Activated CD8-positive, alpha-beta memory T cell treated with anti-CD3 and anti-CD28 coated beads, Interleukin-2, amount 50 U/mL, for 48 hours (primary cell): ENCODE measurements at places on chromosomes 2 and 18.
A peak's percentile ranks its signal among the peaks of the same experiment; 100 is the strongest.

- no peak for DNase-seq
These were observed 12.8 kb downstream of the ASIC4 start for GRCh38 chr2:219527076-219527394.

DNA sequence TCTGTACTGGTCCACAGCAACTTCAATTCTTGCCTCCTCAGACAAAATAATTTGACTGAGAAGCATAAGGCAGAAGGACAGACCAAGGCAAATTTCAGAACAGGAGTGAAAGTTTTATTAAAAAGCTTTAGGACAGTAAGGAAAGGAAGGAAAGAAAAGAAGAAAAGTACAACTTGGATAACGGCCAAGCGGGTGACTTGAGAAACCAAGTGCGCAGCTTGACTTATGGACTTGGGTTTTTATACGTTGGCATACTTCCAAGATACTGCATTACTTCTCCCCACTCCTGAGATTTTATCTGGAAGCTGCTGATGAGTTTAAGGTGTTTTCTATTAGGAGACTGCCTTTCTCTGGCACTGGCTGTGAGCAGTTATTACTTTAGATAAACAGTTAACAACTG is 64.7 kb downstream of the CCDC178 start:
- DNase-seq = no peak

- no peak for DNase-seq
These were observed 298.8 kb upstream of the GCFC2 start for GRCh38 chr2:76009484-76009883.

DNA sequence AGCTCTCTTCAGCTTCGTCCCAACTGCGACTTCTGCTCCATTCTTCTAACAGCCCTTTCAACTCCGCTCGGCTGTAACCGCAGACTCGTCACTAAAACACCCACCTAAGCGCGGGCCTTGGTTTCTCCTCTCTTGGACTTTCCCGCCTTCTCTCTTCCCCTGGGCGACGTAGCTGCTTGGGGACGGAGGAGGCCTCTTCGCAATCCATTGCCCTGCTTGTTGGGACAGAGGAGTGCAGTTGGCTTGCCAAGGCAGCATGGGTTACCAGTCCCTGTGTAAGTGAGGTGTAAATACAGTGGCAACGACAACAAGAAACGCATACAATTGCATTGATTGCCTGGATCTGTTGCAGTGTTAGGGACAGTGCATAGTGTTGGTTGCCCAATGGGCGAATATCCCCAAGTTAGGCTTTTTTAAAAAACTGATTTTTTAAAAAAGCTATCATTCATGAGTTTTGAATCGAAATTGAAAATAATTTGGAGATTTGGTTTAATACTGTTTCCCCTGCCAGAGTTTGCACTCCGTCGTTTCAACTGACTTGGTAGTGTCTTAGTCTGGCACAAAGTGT is 484 bp upstream of the DARS1 start:
- peak; percentile 88 for DNase-seq

- DNase-seq = no peak
These were observed 32.9 kb downstream of the RMC1 start for GRCh38 chr18:23536204-23536603.

- no peak for DNase-seq
These were observed 137.4 kb upstream of the RBMS1 start for GRCh38 chr2:160630801-160631590.

GRCh38 chr2:86213056-86213455 is 13.8 kb downstream of the MRPL35 start:
- no peak for DNase-seq

DNA sequence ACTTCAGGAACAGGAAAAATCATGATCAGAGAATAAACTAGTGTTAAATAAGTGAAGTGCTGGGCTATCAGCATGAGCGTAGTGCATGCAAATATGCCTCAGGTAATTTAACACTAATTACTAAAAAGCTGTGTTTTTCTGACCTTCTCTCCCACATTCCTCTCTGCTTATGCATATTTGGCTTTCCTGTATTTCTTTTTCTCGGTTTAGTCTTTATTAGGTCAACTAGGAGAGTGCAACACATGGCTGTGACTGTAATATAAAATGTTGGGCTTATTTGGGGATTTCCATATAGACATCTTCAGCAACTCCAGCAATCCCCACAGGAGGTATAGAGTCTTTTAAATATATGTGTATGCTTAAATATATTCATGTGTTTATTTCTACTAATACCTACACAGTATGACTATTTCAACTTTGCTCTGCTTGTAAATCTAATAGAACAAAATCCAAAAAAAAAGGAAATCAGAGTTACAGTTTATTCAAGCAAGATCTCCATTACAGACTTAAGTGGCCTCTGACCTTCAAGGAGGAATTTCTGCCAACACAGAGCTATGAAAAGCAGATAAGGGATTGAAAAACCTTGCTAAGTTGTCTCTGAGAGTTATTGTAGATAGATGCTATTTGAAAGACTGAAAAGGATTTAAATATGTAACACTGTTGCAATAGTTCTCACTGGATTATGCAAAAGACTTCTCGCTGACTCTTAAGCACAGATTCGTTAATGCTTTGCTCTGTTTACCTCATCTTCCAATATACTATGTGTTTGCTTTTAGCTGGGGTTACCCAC is 359.5 kb upstream of the RGPD4 start:
- no peak for DNase-seq

- DNase-seq = no peak
These were observed 36.0 kb downstream of the GULP1 start for GRCh38 chr2:188327518-188328213.

- DNase-seq = peak; percentile 30
These were observed 5.7 kb downstream of the RAMP1 start for GRCh38 chr2:237864940-237865622.

DNA sequence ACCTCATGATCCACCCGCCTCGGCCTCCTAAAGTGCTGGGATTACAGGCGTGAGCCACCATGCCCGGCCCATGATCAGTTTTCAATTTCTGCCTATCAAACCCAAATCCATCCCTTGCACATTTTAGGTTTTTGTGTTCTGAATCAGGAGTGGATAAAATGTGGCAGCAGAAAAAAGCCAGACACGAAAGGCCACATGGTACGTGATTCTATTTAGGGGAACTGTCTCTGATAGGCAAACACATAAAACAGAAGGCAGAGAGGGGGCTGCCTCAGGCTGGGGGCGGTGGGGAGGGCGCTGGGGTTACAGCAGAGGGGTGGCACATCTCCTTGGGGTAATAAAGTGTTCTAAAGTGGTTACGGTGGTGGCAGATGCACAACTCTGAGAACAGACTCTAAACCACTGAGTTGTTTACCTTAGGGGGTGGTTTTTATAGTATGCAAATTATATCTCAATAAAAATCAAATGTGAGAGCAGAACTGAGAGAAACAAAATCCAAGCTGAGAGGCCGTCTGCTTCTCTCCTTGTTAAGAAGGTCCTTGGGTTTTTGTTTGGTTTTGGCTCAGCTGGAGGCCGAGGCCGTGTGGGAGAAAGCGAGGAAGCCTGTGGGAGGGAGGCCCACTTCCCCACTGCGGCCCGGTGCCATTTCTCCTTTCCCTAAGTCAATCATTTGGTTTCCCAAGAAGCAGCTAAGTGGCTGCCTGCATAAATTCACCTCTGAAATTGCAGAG is 78.0 kb downstream of the SOWAHC start:
- no peak for DNase-seq

DNA sequence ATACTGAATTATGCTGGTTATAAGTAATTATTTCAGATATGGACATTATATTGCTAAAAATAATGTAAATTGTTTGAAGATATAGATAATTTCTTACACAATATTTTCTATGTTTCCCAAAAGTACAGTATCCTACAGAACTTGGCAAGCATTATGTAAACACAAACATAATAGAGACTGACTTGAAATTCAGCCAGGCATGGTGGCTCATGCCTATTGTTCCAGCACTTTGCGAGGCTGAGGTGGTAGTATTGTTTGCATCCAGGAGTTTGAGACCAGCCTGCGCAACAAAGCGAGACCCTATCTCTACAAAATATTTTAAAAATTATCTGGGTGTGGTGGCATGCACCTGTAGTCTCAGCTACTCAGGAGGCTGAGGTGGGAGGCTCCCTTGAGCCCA is 1300.5 kb upstream of the DDX18 start:
- DNase-seq = no peak

GRCh38 chr2:103284750-103285149 is 522.9 kb downstream of the TMEM182 start:
- DNase-seq = no peak

DNA sequence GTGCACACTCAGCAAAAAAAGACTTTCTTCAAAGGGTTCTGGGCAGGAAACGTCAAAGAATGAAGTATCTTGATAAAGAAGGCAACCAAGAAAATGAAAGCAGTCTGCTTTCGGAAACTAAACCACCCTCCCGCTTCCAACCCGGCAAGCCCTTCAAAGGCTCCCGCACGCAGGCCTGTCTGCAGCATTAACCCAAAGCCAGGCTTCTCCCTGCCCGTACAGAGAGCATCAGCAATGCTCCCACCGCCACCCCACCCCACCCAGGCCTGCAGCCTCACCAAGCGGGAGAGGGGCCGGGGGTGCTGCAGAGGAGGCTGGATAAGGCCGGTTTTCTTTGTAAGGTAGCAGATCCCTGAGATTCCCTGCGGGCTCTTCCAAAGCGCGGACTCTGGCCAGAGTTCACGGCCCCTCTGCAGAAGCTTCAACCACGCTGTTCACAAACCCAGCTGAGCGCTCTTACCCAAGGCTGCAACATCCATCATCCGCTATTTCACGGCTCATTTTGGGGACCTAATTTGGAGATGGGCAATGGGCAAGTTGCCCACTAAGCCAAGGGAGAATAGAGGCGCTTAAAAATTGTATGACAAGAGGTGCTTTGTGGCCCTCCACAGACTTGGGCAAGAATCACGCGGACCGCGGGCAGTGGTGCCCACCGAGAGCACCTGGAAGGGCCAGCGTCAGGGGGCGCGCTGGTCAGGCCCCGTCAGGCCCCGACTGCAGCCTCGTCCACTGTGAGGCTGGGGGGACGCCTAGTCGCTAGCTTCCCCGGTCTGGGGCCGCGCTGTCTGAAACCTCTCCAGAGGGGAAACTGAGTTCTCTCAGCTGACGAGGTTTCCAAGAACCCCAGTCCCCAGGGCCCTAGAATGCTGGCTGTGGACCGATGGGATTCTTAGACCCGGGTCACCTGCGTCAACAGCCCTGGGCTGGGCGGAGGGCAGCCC is 225.4 kb upstream of the ID2 start:
- peak; percentile 69 for DNase-seq

DNA sequence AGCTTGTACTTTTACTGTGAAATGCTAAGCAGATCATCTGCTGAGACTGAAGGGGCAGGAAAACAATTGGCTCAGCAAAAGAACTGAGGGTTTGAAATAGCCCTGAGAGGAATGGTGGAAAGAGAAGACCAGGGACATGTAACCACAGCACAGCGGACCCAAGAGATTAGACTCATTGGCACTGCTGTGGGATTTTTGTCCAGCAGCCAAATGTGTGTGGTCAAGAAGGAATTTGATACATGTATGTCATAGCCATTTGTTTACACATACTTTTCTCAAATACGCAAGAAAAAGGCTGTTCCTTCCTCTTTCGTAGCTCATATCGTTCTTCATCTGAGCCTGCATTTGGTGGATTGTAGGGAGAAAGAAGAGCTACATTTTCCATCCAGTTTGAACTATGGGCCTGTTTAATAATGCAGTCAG is 73.8 kb downstream of the TRABD2A start:
- DNase-seq = no peak
